ENCODE measurements at places on chromosomes 11 and 22.

DNA sequence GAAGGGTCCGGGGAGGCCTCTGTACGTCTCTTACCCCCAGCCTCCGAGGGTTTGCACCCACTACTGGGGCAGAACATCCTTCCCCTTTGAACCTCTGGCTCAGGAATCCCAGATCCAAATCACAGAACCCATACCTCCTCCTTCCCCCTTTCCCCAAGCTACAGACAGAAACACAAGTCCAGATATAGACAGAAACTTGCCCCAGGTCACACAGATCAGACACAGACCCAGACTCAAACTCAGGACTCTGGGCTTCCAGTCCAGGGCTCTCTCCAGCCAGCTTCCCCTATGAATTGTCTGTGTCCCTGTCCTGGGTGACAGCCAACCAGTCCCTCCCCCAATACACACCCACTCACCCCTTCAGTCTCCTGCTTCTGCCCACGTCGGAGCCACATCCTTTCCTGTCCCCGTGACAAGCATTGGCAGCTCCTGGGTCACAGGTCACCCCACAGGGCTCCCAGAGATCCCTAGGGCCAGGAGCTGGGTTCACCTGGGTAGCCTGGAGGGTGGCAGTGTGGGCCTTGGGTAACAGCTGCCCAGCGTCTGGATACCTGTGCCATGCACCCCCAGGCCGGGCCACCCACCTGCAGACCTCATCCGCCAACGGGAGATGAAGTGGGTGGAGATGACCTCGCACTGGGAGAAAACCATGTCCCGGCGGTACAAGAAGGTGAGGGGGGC lies 772 bp downstream of the TBC1D10C start:
- DNase-seq: no peak

DNA sequence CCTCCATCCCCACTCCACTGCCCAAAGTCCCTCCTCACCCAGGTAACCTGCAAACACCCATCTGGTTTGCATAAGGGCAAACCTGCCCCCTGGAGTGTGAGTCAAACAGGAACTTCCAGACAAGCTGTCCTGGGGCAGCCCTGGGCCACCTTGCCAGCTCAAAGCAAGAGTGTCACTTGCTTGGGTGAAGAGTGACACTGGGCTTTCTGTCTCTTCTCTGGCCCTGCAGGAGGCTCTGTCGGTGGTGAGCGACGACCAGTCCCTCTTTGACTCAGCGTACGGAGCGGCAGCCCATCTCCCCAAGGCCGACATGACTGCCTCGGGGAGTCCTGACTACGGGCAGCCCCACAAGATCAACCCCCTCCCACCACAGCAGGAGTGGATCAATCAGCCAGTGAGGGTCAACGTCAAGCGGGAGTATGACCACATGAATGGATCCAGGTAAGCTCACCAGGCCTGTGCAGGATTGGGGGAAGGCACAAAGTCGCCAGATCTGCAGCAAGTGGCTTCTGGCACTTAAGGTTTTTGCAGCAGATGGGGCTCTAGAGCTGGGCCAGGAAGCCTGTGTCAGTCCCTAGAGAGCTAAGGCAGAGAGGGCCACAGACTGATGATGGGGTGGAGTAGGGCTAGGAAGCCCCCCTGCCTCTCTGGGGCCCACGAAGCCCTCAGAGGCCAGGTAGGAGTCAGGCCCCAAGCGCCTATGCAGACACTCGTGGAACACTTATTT lies 64.2 kb downstream of the FLI1 start:
- DNase-seq: no peak

- no peak for DNase-seq
These were observed 34.8 kb upstream of the SWAP70 start for GRCh38 chr11:9629064-9629463.

GRCh38 chr11:10506008-10506370 lies 35.0 kb downstream of the RNF141 start:
- no peak for DNase-seq

Data from fibroblast of mammary gland (primary cell).